ENCODE measurements at places on chromosomes 3 and 15. TPM values are rescaled to one million over a fixed set of nuclear protein-coding genes. Genes with fewer than 3 reads are reported as not detected.

- DNase-seq, result no peak
These were observed 155.6 kb downstream of the TIGIT start for GRCh38 chr3:114449271-114450007.

- DNase-seq, result no peak
These were observed 70.7 kb downstream of the ANXA2 start for GRCh38 chr15:60326824-60327654.

CMTM7 gene
- total RNA-seq, result 4.3 TPM

- peak; percentile 49 for DNase-seq
These were observed 69.5 kb downstream of the C3orf38 start for GRCh38 chr3:88219138-88219792.

GRCh38 chr15:81666839-81667238 lies 292.8 kb upstream of the TMC3 start:
- DNase-seq, result no peak

TEX55 gene
- total RNA-seq, result not detected

DNA sequence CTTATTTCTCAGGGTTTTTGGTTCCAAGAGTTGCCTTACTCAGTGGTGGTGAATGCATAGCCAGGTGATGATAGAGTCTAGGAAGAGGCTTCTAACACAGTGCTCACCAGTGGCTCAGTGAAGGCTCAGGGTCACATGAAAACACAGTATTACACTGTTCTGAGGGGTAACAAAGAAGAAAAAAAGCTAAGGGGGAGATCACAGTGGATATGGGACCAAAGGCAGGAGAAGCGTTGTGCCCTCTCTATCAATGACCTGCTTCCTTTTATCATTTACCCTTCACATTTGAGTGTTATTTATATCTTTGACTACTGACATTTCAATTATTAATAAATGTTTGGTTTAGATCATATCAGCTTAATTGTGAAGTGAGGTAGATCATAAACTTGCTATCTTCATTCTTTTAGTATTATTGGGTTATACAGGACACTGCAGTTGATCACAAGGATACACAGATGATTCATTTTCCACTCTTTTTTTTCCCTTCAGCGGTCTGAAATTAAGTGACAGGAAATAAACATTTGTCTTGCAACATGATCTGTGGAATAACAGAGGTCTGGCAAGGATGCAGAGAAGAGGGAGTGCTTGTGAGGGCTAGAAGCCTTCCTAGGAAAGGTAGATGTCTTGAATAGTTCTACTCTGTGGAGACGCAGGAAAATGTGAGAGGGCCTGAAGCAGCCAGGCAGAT lies 171.7 kb downstream of the C3orf38 start:
- no peak for DNase-seq

DNA sequence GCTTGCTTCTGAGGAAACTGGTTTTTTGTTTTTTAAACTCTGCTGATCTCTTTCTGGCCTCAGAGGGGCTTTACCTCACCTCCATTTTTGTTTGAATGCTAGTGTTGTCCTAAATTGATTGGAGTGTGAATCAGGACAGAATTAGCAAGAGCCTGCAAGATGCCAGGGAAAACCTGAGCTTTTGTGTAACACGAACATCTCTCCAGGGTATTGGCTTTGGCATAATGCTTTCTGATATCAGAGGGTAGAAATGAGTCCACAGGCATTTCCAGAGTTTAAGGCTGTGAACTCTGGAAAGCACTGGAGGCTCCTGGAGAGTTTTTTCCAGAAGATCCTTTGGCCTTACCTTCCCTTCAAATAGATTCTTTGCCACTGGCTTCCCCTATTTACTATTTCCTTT lies 87.1 kb downstream of the WDR76 start:
- no peak for DNase-seq

DNA sequence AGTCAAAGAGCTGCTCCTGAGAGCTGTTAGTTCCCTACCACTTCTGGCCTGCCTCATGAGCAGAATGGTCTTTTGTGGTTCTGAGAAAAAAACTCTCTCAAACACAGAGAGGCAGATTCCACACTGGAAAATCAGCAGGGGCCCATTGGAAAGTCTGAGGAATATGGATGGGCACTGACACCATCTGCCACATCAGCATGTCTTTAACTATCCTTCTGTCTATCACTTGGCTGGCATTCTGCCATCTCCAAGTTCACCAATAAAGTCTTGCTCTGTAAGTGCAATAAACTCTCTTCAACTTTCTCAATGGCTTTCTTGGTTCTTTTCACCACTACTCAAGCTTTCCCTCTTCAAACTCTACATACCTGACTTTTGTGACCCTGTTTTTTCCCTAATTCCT lies 101.3 kb upstream of the GALNT15 start:
- DNase-seq, result no peak

GRCh38 chr3:43905157-43905556 lies 214.4 kb downstream of the ABHD5 start:
- DNase-seq, result no peak

DNA sequence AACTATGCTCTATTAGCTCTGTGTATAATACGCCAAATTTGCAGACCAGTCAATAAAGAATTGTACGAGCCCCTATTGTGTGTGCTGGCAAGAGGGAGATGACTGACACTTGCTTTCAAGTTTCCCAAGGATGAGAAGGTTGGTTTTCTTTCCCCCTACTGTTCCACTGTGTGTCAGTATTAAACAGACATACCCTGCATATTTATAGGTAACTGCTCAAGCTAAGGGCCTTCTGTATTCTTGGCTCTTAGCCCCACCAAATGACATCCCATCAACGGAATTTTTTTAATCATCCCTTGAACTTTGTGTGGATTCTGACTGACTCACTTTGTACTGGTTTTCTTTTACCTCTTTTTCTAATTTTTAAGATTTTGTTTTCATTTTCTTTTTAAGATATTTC lies 60.6 kb upstream of the GYG1 start:
- no peak for DNase-seq

DNA sequence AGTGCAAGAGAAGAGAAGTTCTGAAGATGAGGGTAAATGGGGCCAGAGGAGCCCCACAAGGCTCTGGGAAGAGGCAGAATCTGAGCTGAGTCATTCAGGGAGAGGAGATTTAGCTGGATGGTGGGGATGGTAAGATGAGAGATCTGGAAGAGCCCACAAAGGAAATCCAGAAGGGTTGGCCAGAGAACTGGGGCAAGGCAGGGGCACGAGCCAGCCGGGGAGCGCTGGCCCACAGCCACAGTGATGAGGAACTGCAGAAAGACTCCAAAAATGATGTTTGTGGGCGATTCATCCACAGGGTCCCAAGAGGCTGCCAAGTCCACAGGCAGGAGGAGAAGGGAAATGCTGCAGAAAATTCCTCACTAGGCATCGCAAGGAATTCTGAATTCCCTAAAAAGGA lies 75.9 kb upstream of the ATP2B2 start:
- no peak for DNase-seq

IP6K1 gene
- 32.3 TPM for total RNA-seq

DNA sequence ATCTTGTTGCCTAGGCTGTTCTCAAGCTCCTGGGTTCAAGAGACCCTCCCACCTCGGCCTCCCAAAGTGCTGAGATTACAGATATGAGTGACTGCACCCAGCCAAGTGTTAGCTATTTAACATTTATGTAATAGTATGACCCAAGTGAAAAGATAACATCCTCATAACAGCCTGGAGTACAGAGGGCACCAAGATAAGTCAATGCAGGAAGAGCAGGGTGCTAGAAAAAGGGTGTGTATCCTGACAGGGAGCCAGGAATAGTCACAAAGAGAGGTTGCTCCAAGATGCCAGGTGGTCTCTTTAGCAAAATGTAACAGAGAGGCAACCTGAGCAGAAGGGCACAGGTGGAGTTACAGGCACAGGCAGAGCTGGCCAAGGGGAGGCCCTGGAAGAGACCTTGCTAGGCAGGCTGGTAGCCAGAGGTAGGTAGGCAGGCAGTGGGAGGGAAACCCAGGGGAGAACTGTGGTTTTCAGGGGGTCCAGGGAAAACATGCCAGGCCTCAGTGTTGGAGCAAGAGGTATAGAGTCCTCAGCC lies 277.4 kb downstream of the ERC2 start:
- no peak for DNase-seq

GRCh38 chr3:128276577-128277183 lies 123.4 kb downstream of the EEFSEC start:
- DNase-seq, result no peak

DNA sequence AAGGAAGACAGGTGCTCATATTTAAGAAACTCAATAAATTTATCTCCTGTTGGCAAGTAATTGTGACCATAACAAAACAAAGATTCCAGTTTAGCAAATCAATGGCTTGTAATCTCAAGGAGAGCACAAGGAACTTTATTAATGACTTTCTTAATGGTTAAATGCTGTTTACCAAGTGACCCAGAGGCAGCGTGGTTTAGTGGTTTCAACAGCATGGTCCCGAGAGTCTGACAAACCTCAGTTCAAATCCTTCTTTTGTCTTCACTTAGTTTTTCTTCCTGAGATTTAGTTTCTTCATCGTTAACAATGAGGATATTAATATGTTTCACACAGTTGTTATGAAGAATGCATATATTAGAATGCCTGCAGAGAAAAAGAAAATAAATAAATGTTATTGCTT lies 212.6 kb downstream of the KCNMB2 start:
- DNase-seq, result no peak

- DNase-seq, result no peak
These were observed 991 bp downstream of the SOX2 start for GRCh38 chr3:181712553-181713279.

MKRN3 gene
- not detected for total RNA-seq

KCNMB3 gene
- 1.6 TPM for total RNA-seq

- DNase-seq, result no peak
These were observed 72.1 kb downstream of the ABTB1 start for GRCh38 chr3:127744875-127745274.

TMEM42 gene
- total RNA-seq, result 9.0 TPM

DNA sequence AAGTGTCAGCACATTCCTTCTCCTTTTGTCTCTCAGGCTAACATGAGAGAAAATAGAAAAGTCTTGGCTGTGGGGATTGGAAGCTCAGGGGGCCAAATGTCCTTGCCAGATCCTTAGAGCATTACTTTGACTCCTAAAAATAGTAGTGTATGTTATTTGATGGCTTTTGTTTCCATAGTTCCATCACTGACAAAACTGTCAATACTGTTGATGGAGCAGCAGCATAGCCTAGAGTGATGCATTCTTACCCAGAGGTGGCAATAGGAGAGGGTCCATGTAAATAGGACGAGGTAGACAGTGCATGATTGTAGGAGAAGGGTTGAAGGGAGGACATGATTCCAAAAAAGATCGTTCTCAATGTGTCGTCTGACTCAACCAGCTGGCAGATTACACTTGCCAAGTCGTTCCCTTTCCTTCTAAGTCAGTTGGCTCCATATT lies 282.7 kb upstream of the TPRG1 start:
- no peak for DNase-seq

- DNase-seq, result no peak
These were observed 155.5 kb downstream of the GOLIM4 start for GRCh38 chr3:167940241-167940640.

- no peak for DNase-seq
These were observed 103.5 kb downstream of the LIPC start for GRCh38 chr15:58535337-58535736.

- no peak for DNase-seq
These were observed 1.7 kb downstream of the CMTM8 start for GRCh38 chr3:32240159-32240545.

DNA sequence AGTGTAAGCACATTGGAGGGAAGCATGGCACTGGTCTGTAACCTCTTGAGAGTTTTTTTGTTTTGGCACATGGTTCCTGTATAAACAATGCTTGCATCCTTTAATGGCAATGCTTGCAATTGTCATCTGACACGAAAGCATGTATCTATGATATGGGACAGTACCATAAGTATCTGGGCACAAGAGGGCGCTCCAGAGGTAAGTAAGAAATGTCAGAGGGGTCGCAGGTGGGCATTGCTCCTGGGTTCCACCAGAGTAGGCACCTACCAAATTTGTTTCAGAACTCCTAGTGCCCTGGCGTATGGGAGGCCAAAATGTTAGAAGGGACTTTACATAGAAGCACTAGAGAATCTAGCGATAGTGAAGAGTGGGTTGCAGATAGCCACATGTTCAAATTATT lies 58.7 kb upstream of the BCHE start:
- no peak for DNase-seq

- no peak for DNase-seq
These were observed 550.2 kb downstream of the ZBBX start for GRCh38 chr3:166829896-166830295.

GRCh38 chr3:29430558-29430971 lies 149.7 kb downstream of the RBMS3 start:
- DNase-seq, result no peak

- no peak for DNase-seq
These were observed 121.6 kb downstream of the TFG start for GRCh38 chr3:100830931-100831330.

DNA sequence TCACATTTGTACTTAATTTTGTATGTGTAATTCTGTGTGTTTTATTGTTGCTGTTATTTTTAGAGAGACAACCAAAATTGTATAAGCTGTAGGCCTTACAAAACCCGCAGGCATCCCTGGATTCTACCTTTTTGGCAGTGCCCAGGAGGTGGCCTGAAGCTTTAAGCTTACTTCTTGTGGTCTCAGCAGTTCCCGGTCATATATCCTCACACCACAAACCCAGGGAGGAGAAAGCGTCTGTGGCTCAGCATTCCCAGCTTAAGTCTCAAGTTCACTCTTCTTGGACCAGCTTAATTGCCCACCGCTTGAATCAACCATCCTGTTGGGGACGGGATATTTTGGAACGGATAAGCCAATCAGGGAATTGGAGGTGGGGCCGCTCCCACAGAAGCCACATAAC lies 36.7 kb downstream of the C2CD4A start:
- DNase-seq, result no peak

DENND4A gene
- 37.3 TPM for total RNA-seq

DUOX1 gene
- total RNA-seq, result not detected

- DNase-seq, result peak; percentile 72
These were observed 54.7 kb downstream of the ONECUT1 start for GRCh38 chr15:52735231-52736089.

GHSR gene
- not detected for total RNA-seq

SMCO1 gene
- total RNA-seq, result not detected

GOLGA6B gene
- 1.0 TPM for total RNA-seq

GRCh38 chr3:106578911-106579310 lies 710.1 kb upstream of the CBLB start:
- no peak for DNase-seq

- no peak for DNase-seq
These were observed 25.3 kb downstream of the TRANK1 start for GRCh38 chr3:36919439-36920160.

DNA sequence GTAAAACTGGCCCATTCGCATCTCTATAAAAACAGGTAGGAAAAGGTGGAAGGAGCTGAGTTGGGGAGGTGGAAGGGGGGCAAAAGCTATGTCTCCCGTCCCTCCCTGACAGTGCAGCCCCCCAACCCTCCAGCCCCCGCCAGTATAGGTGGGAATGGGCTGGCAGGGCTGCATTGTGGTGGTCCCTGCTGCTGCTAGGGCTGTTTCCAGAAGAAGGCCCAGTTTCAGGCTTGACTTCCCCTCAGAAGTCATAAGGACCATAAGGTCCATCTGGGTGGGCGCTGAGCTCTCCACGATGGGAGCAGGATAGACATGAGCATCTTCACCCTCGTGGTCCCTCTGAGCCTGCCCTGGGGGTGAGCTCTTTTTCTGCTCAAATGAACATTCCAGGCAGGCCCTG lies 44.2 kb downstream of the APBA2 start:
- DNase-seq, result no peak

DHX30 gene
- 39.9 TPM for total RNA-seq

STRIT1 gene
- total RNA-seq, result not detected

- DNase-seq, result no peak
These were observed 43.4 kb downstream of the NPTN start for GRCh38 chr15:73589766-73590165.

GRCh38 chr3:53708001-53708621 lies 138.1 kb downstream of the CHDH start:
- DNase-seq, result peak; percentile 33

GRCh38 chr3:86257955-86258641 lies 732.9 kb downstream of the VGLL3 start:
- no peak for DNase-seq

GRCh38 chr3:122984007-122984406 lies 43.6 kb downstream of the SEMA5B start:
- no peak for DNase-seq

Measured in liver (tissue), 10 donors.